Uterus (tissue), 4 donors: ENCODE measurements at places on chromosomes 5 and 9. TPM values are rescaled to one million over a fixed set of nuclear protein-coding genes. Genes with fewer than 3 reads are reported as not detected.

The SPAAR gene
- total RNA-seq = 4.1 TPM

The RASEF gene
- 0.40 TPM for total RNA-seq

The MEIKIN gene
- not detected for total RNA-seq

The IL6ST gene
- 407 TPM for total RNA-seq

The GRAMD2B gene
- 54.1 TPM for total RNA-seq

The DNAH5 gene
- total RNA-seq = under 0.01 TPM

The SNX24 gene
- 16.5 TPM for total RNA-seq

The CEP120 gene
- total RNA-seq = 55.8 TPM

The SPATA31A3 gene
- not detected for total RNA-seq
